Thyroid gland (tissue), 4 donors: ENCODE measurements at places on chromosomes 12 and 14. TPM values are rescaled to one million over a fixed set of nuclear protein-coding genes. Genes with fewer than 3 reads are reported as not detected.

GRCh38 chr14:55450539-55450938 is 10.1 kb upstream of the TBPL2 start:
- peaks cover 12% of the 10 kb centered on the region for H3K4me1 ChIP-seq
- H3K4me3 ChIP-seq, result no peak overlapping the region
- no peak overlapping the region for H3K27ac ChIP-seq
- no peaks in the 10 kb centered on the region for H3K27me3 ChIP-seq
- H3K36me3 ChIP-seq, result no peaks in the 10 kb centered on the region

RNU4-1 gene
- under 0.01 TPM for total RNA-seq

NKX2-1 gene
- 209 TPM for total RNA-seq

TCP11L2 gene
- 39.7 TPM for total RNA-seq

DNA sequence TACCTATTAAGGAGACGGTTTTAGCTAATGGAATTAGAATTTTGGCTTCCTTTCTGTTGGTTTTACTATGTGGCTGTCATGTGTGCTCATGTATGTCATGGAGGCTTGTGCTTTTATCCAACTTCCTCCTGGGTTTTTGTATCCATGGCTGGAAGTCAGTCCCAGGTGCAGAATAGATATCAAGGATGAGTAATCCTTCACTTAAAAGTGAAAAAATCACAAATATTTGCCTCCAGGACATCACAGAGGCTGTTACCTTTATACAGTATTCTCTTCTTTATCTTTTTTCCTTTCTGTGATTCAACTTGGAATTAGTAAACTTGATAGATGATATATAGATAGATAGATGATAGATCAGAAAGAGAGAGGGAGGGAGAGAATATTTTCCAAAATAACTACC is 706.8 kb downstream of the GALC start:
- no peaks in the 10 kb centered on the region for H3K27me3 ChIP-seq
- no peaks in the 10 kb centered on the region for H3K4me1 ChIP-seq
- H3K27ac ChIP-seq, result no peak overlapping the region
- DNase-seq, result no peak
- H3K36me3 ChIP-seq, result no peaks in the 10 kb centered on the region

DNA sequence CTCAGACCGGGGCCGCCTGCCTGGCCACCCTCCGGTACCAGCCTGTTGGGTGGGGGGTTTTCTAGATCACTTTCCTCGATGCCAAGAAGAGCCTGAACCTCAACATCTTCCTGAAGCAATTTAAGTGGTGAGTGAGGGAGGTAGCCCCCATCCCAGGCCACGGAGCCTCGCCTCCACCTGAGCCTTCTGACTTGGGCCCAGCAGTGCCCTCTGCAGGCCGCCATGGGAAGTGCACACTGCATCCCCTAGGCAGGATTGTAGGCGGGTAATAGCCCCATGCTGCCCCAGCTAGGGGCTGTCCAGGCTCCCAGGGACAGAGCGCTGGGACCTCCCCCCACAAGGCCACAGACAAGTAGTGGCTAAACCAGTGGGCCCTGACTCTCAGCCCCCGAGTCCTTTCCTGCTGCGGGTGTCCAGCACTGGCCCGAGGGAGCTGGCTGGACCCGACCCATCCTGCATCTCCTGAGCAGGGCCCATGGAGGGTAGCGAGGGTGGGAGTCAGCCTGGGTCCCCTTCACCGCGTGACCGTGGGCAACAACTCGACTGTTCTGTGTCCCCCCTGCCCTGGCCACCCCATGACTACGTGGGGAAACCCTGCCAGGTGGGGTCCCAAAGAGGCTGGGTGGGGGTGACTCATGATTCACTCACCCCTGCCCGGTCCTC is 15.3 kb upstream of the ADSS1 start:
- no peak overlapping the region for H3K4me3 ChIP-seq
- peak; percentile 67 for DNase-seq
- peaks cover 31% of the 10 kb centered on the region for H3K36me3 ChIP-seq
- H3K4me1 ChIP-seq, result no peaks in the 10 kb centered on the region

DNA sequence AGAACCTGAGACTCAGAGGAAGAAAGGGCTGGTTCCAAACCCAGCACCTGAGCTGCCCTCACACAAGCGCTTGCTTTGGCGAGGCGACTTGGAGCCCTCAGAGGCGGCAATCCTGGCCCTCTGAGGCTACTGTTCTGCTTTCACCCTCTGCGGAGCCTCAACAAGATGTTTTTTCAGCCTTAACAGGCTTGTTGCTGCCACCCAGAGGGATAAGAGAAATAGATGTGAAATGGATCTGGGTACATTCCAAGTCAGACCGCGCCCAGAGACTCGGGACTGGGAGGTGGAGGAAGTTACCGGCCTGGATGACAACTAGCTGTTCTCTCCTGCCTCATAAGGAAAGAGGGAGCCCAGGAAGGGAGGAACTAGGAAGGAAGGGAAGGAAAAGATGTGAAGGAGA is 89.6 kb downstream of the TTC7B start:
- no peaks in the 10 kb centered on the region for H3K36me3 ChIP-seq
- no peak overlapping the region for H3K27ac ChIP-seq
- DNase-seq, result peak; percentile 71
- H3K27me3 ChIP-seq, result no peaks in the 10 kb centered on the region
- H3K4me3 ChIP-seq, result no peak overlapping the region

GRCh38 chr12:52156757-52157565 is 34.9 kb downstream of the KRT80 start:
- DNase-seq, result peak; percentile 85
- no peak overlapping the region for H3K4me3 ChIP-seq
- peaks cover 16% of the 10 kb centered on the region for H3K4me1 ChIP-seq
- no peak overlapping the region for H3K27ac ChIP-seq
- no peaks in the 10 kb centered on the region for H3K36me3 ChIP-seq

PLCZ1 gene
- total RNA-seq, result not detected

HCAR3 gene
- total RNA-seq, result 0.42 TPM

DNA sequence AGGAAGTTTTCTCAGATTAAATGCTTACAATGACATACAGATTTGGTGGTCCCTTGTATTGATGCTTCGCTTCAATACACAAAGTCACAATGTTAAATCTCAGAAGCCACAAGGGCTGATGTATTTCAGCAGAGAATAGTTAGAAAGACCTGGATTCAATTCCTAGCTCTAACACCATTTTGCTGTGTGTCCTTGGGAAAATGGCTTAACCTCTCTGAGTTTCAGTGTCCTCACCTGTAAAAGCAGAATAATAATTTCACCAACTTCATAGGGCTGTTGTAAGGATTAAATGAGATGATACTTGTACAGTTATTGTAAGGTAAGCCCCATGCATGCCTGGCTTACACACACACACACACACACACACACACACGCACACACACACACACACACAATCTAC is 30.3 kb downstream of the P2RX7 start:
- DNase-seq, result no peak
- no peaks in the 10 kb centered on the region for H3K4me1 ChIP-seq
- H3K4me3 ChIP-seq, result no peak overlapping the region
- no peak overlapping the region for H3K27ac ChIP-seq

- no peak for DNase-seq
- H3K27ac ChIP-seq, result no peak overlapping the region
- no peaks in the 10 kb centered on the region for H3K27me3 ChIP-seq
- no peak overlapping the region for H3K4me3 ChIP-seq
- no peaks in the 10 kb centered on the region for H3K36me3 ChIP-seq
These were observed 227.3 kb downstream of the ERC1 start for GRCh38 chr12:1218369-1218768.

GRCh38 chr12:116818341-116818856 is 62.8 kb downstream of the HRK start:
- peak; percentile 63 for DNase-seq
- H3K27me3 ChIP-seq, result no peaks in the 10 kb centered on the region
- H3K36me3 ChIP-seq, result no peaks in the 10 kb centered on the region
- H3K4me1 ChIP-seq, result peaks cover 8% of the 10 kb centered on the region
- H3K4me3 ChIP-seq, result peak overlapping the region; percentile 56

SIX1 gene
- total RNA-seq, result 2.1 TPM

DNA sequence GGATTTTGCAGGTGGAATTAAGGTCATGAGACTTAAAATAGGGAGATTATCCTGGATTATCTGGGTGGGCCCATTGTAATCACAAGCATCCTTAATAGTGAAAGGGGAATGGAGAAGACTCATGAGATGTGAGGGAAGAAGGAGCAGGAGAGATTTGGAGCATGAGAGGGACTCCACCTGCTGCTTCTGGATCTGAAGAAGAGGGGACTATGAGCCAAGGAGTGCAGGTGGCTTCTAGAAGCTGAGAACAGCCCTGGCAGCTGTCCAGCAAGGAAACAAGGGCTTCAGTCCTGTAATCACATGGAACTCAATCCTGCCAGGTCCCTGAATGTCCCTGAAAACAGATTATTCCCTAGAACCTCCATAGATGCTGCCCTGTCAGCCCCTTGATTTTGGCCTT is 67.8 kb downstream of the PELI2 start:
- no peak overlapping the region for H3K4me3 ChIP-seq
- H3K27ac ChIP-seq, result no peak overlapping the region
- no peaks in the 10 kb centered on the region for H3K27me3 ChIP-seq
- no peak for DNase-seq

DNA sequence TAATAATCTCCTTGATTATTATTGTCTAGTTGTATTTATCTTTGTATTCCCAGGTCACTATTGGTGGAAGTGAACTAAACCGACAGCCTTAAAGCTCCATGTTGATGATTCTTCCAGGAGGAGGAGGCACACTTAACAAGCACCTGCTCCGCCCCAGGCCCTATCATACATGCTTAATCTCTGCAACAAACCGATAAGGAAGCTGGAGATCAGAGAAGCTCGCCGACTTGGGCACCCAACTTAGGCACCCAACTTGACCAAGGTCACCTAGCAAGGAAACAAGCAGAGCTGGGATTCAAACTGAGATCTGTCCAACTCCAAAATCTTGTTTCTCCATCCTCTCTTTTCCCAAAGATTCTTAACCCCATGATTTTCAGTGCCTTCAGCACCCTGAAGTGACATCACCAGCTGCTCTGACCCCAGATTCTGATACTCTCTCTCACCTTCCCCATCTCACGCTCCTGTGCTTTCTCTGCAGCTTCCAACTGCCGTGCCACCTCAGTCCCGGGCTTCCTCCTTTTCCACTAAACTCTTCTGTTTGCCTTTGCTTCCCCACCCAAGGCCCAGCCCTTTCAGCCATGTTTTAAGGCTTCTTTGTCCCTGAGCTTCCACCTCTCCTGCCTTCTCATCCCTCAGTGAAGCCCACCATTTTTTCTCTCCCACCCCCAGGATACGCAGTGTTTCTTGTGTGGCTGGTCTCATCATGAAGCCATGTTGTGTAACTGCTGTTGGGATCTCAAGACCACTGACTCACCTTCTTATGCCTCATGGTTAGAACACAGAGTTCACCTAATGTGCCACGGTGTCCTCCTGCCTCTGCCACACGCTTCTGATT is 6.6 kb upstream of the KRT18 start:
- no peaks in the 10 kb centered on the region for H3K27me3 ChIP-seq
- no peak for DNase-seq
- H3K4me3 ChIP-seq, result no peak overlapping the region

DNA sequence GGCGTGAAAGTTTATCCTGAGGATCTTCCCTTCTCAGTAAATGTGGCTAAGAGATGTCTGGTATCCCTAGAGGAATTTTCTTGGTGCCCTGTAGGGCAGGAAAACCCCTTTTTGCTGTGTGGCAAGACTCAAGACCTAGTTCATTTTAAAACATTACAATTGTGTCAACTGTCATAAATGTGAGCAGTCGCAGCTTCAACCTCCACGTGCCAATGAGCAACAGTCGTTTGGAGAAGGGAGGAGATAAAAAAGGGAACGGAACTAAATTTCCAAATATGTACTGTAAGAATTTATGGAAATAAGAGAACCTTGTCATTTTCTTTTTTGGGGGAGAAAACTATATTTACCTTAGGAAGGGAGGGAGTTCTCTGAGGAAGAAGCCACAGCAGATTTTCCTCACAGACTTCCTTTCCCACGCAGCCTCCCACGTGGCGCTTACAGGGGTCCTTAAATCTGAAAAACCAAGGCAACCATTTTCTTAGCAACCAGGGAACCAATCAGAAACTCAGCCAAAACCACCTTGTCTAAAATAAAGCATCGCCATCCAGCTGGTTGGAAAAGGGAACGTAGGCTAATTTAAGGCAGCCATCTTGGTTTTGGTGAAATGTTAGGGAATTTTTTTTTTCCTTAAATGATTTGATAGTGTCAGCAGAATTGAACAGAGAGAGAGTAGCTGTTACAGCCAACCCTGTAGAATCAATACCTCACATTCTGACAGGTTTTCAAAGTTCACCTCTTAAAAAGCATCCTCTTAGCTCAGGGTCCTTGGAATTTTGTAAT is 99.1 kb downstream of the FIGNL2 start:
- peaks cover 13% of the 10 kb centered on the region for H3K4me1 ChIP-seq
- H3K4me3 ChIP-seq, result no peak overlapping the region
- H3K27ac ChIP-seq, result no peak overlapping the region
- H3K36me3 ChIP-seq, result no peaks in the 10 kb centered on the region
- no peak for DNase-seq

RPGRIP1 gene
- total RNA-seq, result not detected

DNA sequence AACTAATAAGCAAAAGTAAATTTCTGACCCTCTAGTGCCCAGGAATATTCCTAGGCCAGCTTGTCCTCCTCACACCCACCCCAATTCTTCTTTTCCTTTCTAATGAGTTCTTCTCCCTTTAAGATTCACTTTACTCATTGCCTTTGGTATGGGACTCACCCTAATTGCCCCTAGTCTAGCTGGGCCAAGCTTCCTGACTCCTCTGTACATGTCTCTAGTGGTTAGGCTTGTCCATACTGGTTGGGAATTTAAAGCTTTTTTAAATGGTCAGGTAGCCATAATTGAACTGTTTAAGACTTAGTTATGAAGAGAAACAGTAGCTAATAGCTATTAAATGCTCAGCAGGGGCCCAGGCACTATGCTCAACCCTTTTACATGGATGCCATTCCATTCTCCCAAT is 248.2 kb downstream of the C12orf42 start:
- H3K36me3 ChIP-seq, result no peaks in the 10 kb centered on the region
- H3K27me3 ChIP-seq, result no peaks in the 10 kb centered on the region
- DNase-seq, result no peak
- H3K4me3 ChIP-seq, result no peak overlapping the region
- H3K27ac ChIP-seq, result no peak overlapping the region
- no peaks in the 10 kb centered on the region for H3K4me1 ChIP-seq

DNA sequence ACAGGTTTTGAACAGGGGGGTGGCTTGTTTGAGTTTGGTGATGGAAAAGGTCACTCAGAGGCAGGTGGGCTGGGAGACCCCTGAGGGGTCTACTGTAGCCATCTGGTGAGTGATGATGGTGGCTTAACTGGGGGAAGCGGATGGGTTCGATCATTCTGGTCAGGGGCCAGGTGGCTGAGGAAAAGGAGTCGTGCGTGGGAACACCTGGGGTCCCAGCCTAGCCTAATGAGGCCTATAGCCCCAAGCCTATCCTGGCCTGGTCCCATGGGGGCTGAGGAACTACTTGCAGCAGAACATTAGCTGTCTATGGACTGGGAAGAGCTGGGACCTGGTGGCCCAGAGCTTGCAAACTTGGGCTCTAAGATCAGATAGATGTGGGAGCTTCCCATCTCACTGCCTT is 158.4 kb upstream of the MYL2 start:
- no peaks in the 10 kb centered on the region for H3K27me3 ChIP-seq
- no peak overlapping the region for H3K27ac ChIP-seq
- no peak overlapping the region for H3K4me3 ChIP-seq
- DNase-seq, result no peak
- no peaks in the 10 kb centered on the region for H3K4me1 ChIP-seq
